NCI-H510A (cell line): ENCODE measurements at places on chromosomes 3 and 15.

- DNase-seq: no peak
These were observed 16.5 kb downstream of the SEMA3G start for GRCh38 chr3:52428151-52429005.

DNA sequence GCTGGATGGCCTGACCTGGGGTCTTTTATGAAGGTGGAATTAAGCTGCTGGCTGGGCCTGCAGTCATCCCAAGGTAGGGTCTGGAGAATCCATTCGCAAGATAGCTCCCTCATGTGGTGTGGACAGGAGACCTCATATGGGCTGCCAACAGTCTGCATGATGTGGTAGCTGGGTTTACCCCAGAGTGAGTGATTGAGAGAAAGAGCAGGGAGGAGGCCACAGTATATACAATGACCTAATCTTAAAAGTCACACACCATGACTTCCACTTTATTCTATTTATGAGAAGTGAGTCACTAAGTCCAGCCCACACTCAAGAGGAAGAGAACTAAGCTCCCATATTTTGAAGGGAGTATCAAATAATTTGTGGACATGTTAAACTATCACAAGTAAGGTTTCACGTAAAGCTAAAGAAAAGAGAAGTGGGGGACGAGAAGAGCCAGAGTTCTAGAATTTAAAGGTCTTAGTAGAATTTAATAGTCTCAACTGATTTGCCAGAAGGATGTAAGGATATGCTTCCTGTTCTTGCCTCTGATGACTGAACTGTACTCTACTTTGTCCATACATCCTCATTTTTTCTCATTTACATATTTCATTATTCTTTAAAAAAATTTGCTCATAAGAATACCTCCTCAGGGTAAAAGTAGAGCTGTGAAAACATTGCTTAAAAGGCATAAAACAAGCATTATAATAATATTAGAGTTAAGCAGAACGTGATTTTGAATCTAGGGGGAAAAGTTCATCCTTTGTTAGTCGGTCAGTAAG is 184.4 kb downstream of the PEX5L start:
- no peak for DNase-seq

DNA sequence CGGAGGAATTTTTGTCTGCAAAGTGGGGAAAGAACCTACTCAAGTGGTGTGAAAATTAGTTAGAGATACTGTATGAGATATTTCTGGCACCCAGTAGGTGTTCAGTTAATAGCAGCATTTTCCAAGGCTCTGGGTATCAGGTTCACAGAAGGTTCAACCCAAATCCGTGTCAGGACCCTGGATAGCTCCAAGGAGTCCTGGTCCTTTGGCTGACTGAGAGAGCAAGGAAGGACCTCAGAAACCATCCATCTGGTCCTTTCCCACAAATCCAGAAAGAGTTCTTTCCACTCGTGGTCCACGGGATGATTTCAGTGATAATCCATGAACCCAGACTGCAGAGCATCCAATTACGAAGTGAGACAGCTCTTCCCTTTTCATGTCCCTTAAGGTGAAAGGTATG is 51.4 kb downstream of the SLC6A11 start:
- DNase-seq: no peak

DNA sequence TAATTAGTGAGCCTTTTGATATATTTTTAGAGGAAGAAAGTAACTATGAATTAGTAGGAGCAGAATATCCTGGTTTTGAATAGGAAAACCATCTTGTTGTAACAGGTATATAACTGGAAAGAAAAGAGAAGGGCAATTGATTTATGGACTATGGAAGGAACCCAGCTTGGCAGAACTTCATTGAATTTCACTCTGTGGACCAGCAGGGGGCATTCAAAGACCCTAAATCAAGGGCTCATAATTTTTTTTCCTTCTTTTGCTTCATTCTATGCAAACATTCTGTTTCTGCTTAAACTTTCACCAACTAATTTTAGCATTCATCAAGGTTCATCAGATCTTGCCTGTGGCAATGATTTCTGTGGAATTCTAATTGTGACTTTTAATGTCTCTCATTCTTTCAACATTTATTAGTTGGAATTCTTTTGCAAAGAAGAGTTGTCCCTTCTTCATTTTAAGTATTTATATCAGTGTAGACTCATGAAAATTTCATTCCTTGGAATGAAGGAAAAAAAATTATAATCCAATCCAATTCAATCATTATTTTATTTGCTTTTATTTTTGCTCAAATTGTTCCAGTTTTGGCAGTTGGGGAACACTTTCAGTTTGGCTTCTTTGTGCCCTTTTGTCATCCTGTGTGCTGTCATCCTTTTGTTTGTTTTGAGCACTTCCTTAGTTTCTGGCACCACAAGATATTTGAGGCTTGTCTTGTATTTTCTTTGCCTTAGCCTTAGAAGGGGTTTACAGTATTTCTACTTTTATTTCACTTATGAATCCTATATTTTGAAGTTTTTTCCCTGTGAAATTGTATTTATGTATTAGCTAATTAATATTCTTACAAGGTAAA is 30.4 kb downstream of the NXPE3 start:
- DNase-seq: no peak

DNA sequence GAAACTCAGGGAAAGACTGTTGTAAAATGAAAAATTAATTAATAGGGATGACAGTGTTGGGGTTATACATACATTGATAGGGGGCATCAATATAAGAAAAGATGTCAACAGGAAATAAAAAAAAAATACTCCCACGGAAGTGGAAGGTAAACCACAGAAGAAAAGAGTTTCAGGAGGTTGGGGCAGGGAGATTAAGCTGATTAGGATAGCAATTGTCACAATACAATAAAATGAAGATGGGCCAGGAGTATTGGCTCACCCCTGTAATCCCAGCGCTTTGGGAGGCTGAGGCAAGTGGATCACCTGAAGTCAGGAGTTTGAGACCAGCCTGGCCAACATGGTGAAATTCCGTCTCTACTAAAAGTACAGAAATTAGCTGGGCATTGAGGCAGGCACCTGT is 536.1 kb downstream of the AGBL1 start:
- no peak for DNase-seq

GRCh38 chr3:173988909-173989308 is 591.4 kb downstream of the NLGN1 start:
- no peak for DNase-seq

DNA sequence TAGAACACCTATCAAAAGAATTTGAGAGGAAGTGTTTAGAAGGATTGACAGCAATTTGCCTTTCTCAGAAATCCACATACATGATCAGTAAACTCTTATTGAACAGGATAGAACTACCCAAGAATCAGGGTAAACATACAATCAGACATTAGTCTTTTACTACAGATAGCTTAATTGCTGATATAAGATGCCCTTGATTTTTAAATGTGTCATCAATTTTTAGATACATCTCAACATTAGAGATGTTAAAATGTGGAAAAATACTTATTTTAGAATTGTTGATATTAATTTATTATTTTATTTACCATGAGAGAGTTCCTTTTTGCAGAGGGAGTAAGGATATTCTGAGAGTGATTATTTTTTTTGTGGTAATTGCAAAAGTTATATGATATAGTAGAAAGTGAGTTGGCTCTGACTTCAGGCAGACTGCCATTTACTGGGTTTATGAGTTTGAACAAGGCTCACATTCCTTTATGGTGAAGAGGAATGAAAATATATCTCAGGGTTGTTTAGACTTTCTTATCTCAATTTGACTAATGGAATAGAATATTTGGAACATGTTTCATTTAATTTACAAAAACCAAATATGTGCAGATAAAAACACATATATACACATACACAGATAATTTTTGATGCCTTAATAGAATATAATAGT is 302.8 kb upstream of the GOLIM4 start:
- no peak for DNase-seq

- no peak for DNase-seq
These were observed 167.3 kb downstream of the NECTIN3 start for GRCh38 chr3:111238885-111239284.

GRCh38 chr15:49901996-49902684 is 216.9 kb downstream of the ATP8B4 start:
- DNase-seq: no peak

- no peak for DNase-seq
These were observed 212.0 kb downstream of the MINAR1 start for GRCh38 chr15:79644091-79644490.
